ENCODE measurements at places on chromosomes 16 and 17. TPM values are rescaled to one million over a fixed set of nuclear protein-coding genes. Genes with fewer than 3 reads are reported as not detected.

- DNase-seq = peak; percentile 79
These were observed at the start of gene FBXO31 for GRCh38 chr16:87383505-87384161. Gene FBXO31, minus strand, starts transcription at chr16:87383776. Its CDS starts 32 bp downstream, at chr16:87383744.

DNA sequence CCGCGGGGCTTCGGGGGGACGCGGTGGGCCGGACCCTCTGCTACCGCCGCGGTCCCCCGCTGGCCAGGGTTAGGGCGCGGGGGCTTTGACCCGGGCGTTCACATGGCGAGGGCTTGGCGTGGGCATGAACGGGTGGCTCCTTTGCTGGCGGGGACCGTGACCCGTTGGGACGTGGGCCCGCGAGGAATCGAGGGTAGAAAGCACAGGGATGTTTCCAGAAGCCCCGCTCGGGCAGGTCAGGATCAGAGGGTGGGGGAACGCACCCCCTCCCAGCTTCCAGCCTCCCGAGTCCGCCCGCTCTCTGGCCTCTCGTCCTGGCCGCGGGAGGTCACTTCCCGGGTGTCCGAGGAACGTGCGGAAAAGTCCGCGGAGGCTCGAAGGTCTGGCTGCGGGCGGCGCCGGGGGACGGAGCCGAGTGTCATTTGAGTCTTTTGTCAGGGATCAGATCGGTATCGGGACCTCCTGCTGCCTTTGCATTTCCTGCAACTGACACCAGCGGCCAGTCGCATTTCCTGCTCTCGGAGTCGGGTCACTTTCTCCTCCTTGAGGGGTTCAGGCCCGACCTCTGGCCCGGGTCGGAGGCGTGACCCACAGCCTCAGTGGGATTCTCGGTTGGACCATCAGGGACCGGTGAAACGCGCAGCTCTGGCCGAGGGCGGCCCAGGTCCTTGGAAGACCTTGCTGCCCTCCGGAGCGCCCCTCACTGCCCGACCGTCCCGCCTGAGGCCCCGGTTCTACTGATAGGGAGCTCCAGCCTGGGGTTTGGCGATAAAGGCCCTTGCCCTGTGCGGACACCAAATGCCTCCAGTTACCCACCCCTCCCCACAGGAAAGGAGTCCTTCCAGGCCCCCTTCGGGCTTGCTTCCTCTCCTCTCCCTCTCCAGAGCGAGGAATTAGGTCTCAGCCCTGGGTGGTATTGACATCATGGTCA, 702 bp upstream of the WNT3 start:
- no peak for DNase-seq

GRCh38 chr16:10933865-10934264, 8.4 kb downstream of the DEXI start:
- DNase-seq = no peak

- no peak for DNase-seq
These were observed 100.0 kb upstream of the CREBBP start for GRCh38 chr16:3980253-3981111.

- DNase-seq = no peak
These were observed 3.5 kb downstream of the WDR81 start for GRCh38 chr17:1727876-1728630.

- DNase-seq = no peak
These were observed 690 bp downstream of the RHOT1 start for GRCh38 chr17:32142857-32143526.

GRCh38 chr17:32388613-32389459, 38.9 kb downstream of the ZNF207 start:
- no peak for DNase-seq

DNA sequence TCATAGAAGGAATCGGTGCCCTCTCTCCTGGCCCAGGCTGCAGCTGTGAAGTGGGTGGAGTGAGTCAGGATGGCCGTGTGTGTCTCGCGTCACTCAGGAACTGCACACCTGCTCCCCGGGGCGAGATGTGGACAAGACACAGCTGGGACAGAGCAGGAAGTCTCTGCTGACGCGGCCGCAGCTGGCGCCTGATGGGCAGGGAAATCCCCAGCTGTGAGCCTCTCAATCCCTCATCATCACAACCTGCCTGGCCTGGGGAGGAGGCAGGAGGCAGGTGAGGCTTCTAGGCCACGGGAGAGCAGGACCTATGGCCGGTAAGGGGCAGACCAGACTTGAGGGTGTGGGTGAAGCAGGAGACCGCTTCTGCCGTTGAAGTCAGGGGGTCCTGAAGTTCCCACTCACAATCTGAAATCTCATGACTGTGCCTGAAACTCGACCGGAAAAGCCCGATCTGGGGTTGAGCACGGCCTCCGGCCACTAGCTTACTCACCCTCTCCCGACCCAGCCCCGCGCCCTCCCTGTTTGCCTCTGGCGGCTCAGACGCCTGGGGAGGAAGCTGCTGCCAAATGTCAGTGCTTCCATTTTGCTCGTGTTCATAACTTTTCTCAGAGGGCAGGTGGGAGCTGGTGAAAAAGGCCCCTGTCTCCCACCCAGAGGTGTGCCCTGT, 1.1 kb upstream of the TRPV3 start:
- DNase-seq = no peak

DNA sequence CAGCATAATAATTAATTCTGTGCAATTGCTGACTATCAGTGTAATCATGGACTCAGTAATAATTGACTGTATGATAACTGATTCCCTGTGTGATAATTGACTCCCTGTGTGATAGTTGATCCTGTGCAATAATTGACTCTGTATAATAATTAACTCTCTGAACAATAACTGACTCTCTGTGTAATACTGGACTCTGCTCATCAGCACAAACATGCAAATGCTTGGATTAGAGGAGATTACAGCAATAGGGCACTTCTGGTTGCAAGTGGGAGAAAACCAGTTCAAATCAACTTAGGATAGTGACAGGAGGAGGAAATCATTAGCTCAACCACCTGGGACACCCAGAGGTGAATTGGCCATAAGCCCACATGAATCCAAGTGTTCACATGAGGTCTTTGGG, 582.1 kb downstream of the RBFOX1 start:
- no peak for DNase-seq

DNA sequence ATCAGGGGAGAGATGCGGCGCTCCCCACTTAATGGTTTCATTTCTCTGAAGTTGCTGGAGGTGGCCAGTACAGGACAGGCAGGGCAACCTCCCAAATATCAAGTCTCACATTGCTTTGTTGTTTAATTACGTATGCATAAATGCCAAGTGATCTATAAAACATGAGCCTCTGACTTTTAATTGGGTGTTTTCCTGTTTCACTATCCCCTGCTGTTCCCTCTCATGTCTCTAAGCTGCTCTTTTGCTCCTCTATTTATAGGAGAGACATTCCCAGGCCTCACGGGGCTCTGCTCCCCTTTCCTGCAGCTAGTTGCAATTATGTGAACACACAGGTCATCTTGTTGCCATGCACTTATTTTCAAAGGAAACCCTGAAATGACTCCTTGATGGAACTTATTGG, 1173.5 kb upstream of the GOT2 start:
- no peak for DNase-seq

DNA sequence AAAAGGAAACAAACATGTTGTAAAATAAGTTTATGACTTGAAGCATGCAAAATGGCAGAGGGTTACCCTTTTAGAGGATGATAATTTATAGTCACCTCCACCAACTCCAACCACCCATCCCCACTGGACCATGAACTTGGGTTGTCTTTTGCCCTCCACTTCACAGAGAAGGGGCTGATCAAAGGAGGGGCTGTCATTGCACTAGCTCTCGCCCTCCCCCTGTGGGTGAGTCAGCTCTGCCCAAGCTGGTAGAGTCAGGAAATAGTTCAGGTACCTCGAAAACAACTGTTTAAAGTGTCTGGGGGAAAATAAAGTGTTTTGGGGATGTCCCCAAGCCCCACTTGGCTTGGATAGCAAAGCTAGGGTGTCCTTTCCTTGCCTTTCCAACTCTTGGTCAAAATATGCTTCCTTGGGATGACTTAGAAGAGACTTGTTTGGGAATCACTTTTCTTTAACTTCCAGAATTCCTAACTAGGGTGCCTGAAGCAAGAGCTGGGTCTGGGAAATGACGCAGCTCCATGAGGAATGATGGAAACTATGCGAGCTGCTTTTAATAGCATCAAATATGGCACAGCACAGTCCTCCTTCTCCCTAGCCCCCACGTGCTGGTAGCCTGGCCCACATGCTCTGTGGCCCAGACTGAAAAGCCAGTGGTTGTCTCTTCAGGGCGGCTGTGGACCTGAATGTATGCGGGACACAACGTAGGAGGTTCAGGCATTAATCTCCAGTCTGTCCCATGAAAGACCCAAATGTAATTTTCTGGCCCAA, 40.7 kb downstream of the TBX4 start:
- no peak for DNase-seq

- no peak for DNase-seq
These were observed 193.5 kb upstream of the KIF2B start for GRCh38 chr17:53629188-53629587.

GRCh38 chr16:61823326-61823725, 212.9 kb downstream of the CDH8 start:
- DNase-seq = no peak

DNA sequence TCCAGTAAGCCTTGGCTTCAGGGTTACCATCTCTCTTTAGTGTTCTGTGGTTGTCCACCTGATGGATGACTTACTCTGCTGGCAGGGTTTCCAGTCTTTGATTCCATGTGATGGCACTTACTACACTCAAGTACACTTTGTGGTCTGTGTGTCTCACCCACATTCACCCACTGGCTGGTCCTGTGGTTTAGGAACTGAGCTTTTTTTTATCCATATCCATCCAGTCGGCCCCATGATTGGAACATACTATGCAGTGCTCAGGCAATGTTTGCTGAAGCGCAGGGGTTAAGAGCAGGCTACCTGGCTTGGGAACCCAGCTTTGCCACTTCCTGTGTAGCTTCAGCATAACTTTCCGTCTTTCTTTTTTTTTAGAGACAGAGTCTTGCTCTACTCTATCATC, 2.8 kb upstream of the FUS start:
- DNase-seq = no peak

- no peak for DNase-seq
These were observed 59.6 kb downstream of the GSG1L start for GRCh38 chr16:28003923-28004322.

- no peak for DNase-seq
These were observed at the start of gene SLC46A1 for GRCh38 chr17:28405632-28406472. Gene SLC46A1, minus strand, starts transcription at chr17:28406212. Its CDS starts 98 bp downstream, at chr17:28406114.

- no peak for DNase-seq
These were observed 127.7 kb downstream of the NTN1 start for GRCh38 chr17:9148905-9149525.

DNA sequence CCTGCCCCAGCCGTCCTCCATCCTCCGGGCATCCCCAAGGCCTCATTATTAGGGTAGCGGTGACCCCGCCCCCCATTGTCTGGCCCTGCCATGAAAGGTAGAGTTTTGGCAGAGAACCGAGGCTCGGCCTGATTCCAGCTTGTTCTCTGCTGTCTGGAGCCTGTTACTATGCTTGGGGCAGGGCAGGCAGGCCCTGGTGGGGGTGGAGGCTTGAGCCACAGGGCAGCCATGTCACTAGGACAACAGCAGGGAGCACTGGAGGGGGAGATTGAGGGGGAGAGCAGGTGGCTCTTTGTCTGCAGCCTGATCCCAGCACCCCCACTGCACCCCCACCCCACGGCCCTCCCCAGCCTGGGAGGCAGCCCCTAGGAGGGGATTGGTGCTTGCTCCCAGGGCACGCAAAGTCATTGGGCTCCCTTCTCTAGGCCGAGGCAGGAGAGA, 15.4 kb downstream of the RHBDL3 start:
- DNase-seq = no peak

GRCh38 chr17:69375229-69375628, 39.3 kb upstream of the MAP2K6 start:
- DNase-seq = no peak

GRCh38 chr16:76946879-76947278, 244.1 kb upstream of the MON1B start:
- no peak for DNase-seq

DNA sequence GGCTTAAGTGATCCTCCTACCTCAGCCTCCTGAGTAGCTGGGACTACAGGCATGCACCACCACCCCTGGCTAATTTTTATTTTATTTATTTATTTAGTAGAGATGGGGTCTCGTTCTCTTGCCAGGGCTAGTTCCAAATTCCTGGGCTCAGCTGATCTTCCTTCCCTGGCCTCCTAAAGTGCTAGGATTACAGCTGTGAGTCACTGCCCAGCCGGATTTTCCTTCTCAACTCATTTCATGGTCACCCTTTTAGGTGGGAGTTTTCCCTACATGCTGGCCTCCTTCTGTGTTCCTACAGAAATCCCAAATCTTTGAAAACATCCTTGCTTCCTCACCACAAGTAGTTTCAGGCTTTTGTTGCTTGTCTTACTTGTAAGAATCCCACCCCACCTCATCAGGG, 102.1 kb upstream of the SIAH1 start:
- DNase-seq = no peak

- no peak for DNase-seq
These were observed 25.5 kb downstream of the TMEM235 start for GRCh38 chr17:78256707-78257591.

BEAN1 gene
- polyA plus RNA-seq = 0.66 TPM

G6PC1 gene
- 6.1 TPM for polyA plus RNA-seq

TBC1D3I gene
- 1.8 TPM for polyA plus RNA-seq

P2RX5 gene
- 0.63 TPM for polyA plus RNA-seq

CCL3 gene
- polyA plus RNA-seq = 1.7 TPM

TLCD3B gene
- 0.83 TPM for polyA plus RNA-seq

RTN4RL1 gene
- 1.5 TPM for polyA plus RNA-seq

TCAP gene
- polyA plus RNA-seq = 2.5 TPM

OR2C1 gene
- polyA plus RNA-seq = 1.0 TPM

TMEM100 gene
- 88.6 TPM for polyA plus RNA-seq

EVPLL gene
- 0.76 TPM for polyA plus RNA-seq

PKMYT1 gene
- 13.1 TPM for polyA plus RNA-seq

CBX4 gene
- polyA plus RNA-seq = 15.6 TPM

Measured in left renal pelvis (tissue), 4 donors.